Frontal cortex (tissue), 4 donors: ENCODE measurements at places on chromosomes 3 and 15.

GRCh38 chr3:71702131-71703024 is 22.8 kb downstream of the EIF4E3 start:
- no peak for DNase-seq

GRCh38 chr3:14726441-14726780 is 51.5 kb downstream of the C3orf20 start:
- DNase-seq, result no peak

DNA sequence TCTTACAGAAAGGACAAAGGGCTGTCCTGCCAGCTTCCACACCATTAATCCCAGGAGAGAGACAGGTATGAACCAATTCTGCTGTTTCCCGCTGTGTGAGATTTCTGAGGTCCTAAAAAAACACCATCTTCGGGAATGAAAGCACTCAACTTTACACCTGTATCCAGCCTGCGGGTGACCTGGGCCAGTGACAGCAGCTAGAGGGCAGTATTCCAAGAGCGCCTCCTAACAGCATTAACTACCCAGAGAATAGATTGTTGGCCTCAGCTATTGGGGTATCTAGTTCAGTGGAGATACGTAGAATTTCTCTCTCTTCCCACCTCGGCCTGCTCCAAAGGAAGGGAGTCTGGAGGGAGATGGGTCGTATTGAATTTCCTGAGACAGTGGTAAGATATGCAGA is 55.1 kb downstream of the WDR76 start:
- DNase-seq, result no peak

GRCh38 chr3:16890597-16891333 is 6.0 kb downstream of the PLCL2 start:
- DNase-seq, result no peak

DNA sequence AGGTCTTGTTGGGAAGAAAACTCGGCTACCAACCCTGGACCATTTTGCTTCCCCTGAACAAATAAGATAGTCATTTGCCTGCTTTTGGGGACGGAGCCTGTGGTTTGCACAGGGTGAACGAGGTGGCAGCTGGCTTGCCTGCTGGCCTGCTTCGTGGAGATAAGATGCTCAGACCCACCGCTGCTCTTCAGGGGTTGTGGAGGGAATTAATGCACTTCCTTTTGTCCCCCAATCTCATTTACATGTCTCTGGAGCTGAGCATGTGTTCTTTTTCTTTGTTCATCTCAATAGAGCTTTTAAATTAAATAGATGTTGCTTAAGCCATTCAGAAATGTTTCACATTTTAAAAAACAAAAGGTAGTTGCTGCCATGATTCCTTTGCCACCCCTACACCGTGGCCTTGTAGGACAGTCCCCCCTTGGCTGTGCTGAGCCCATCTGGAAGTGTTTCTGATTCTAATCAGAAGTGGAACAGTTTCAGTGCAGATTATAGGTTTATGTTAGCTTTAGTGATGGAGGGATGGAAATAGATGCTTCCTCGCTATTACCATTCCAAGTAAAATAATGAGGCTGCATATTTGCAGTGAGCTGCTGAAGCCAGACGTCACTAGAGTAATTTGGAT is 25.6 kb downstream of the APBA2 start:
- no peak for DNase-seq

- DNase-seq, result no peak
Observed at GRCh38 chr3:9806137-9806536, 3.9 kb upstream of the TTLL3 start.

- no peak for DNase-seq
Observed at GRCh38 chr3:23591374-23591773, 214.4 kb upstream of the UBE2E1 start.

DNA sequence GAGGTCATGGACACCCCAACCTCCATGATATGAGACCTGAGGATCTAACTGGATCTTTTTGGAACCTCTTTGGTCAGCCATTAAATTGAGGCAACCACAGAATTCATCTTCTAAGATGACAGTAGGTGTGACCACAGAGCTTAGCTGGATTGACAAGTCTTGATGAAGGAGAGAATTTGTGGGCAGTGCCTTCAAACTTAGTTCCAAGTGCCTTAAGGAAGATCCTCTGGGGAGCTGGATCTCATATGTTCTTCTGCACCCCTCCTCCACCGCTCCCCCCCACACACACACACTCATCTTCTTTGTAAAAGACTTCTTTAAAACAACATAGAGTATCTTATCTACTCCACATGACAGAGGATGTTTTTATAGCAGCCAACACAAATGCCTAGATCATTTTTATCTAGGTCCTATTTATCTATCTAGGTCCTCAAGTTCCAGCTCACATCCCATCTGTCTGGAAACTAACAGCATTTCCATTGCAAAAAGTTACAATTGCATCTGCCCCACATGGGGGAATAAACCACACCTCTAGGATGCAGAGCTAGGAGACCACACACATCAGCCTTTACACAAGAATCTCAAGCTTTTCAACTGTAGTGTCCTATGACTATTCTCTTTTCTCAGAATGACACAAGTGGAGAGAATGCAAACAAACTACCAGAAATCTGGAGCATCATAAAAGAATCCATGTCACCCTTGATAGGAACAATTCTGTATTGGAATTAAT is 37.4 kb downstream of the WWTR1 start:
- DNase-seq, result no peak

- no peak for DNase-seq
Observed at GRCh38 chr3:50132421-50133282, 22.5 kb upstream of the SEMA3F start.

GRCh38 chr3:114499976-114500375 is 206.1 kb downstream of the TIGIT start:
- DNase-seq, result no peak

- no peak for DNase-seq
Observed at GRCh38 chr3:52108302-52109232, 45.7 kb downstream of the POC1A start.

DNA sequence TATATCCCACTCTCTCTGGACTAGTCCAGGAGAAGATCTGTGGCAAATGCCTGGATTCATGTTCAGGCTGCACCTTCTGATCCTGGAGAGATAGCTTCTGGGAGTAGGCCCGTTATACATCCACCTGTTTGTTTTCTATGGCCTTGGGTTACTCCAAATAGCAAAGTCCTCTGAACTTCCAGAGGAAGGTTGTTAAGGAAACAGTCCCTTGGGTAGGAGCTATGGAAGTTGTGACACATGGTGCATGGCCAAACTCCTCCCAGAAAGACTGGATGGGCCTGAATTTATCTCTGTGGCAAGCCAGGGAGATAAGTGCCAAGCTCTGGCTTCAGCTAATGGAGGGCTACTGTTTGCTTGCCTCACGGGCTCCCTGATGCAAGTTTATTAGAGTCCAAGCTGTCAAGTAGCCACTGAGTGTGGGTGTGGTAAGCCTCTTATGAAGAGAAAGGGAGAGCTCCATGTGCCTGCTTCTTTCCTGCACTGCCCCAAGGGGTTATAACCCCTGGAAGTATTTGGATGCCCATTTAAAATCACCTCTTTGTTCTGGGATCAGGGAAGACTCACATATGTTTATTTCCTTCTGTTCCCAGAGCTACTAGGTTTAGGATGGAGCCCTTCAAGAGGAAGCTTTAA is 328.7 kb upstream of the ATP11B start:
- DNase-seq, result no peak

GRCh38 chr3:111081008-111081545 is 9.5 kb downstream of the NECTIN3 start:
- no peak for DNase-seq

- no peak for DNase-seq
Observed at GRCh38 chr3:133366921-133367320, 32.9 kb upstream of the BFSP2 start.

DNA sequence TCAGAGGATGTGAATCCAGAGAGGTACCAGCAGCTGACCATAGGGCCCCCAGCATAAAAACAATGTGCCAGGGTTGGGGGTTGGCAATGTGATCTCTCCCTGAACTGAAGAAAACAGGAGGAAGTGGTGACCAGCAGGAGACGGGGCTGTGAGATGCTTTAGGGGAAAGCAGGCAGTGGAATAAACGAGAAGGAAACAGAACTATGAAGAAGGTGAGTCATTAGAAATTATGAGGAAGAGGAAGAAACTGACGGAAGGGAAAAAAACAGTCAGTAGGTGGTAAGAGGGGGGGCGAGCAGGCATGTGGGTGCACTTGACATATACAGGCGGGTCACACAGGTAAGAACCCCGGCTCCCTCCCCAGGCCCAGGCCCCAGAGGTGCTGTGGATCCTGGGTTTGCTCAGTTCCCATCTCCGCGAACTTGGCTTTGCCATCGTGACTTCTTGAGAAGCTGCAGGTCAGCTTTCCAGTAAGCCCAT is 42.2 kb upstream of the B3GNT5 start:
- DNase-seq, result no peak

DNA sequence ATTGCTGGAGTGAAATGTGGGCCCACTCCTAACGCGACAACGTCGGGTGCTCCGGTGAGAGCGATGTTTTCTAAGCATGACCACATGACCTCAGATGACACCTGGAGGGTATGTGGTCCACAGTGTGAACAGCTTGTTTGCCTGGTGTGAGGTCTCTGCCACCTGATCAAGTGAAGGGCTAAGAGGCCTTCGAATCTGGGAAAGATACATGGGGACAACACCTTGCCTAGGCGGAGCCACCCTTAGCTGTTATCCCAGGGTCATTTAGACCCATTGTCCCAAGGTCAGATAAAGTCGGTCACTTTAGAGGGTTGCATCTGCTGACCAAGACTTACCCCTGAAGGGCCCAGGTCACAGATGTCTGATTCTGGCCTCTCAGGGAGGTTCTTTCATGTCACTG is 34.9 kb upstream of the ALDH1A3 start:
- no peak for DNase-seq

- DNase-seq, result no peak
Observed at GRCh38 chr3:39189150-39189958, 3.0 kb downstream of the XIRP1 start.

DNA sequence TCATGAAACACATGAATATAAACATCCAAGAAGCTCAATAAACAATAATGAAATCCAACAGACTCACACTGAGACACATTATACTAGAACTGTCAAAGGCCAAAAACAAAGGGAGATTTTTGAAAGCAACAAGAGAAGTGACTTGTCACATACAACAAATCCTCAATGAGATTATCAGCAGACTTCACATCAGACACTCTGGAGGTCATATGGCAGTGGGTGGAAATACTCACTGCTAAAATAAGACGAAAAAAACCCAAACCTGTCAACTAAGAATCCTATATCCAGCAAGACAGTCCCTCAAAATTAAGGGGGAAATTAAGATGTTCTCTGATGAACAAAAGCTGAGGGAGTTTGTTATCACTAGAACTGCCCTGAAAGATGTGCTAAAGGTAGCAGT is 125.4 kb upstream of the MELTF start:
- no peak for DNase-seq

- DNase-seq, result no peak
Observed at GRCh38 chr3:112817271-112817670, 29.4 kb downstream of the CD200R1L start.

GRCh38 chr15:83208367-83208661 is 691 bp upstream of the HDGFL3 start:
- no peak for DNase-seq

DNA sequence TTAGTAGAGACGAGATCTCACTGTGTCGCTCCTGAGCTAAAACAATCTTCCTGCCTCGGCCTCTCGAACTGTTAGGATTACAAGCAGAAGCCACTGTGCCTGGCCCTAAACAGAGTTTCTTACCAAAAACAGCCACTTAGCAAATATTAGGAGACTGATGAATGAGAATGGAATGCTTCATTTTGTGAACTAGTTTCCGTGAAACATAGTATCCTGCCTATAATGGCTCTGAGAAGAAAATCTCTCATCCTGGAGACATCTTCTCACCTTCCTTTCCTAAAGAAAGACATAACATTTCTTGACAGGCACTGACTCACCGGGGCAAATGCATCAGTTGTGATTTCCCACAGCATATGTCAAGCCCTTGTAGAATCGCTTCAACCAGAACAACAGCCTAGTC is 44.9 kb downstream of the GJD2 start:
- no peak for DNase-seq
